ENCODE measurements at places on chromosomes 7 and 10.

DNA sequence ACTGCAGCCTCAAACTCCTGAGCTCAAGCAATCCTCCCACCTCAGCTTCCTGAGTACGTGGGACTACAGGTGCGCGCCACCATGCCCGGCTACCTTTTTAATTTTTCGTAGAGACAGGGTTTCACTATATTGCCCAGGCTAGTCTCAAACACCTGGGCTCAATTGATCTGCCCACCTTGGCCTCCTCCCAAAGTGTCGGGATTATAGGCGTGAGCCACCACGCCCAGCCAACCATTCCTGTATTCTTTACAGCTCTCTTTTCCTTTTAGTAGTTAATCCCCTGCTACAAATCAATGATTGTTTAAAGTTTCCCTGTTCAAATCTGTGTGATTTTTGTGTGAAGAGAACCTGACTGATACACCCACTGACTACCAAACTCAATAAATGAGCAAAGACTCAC lies 75.4 kb upstream of the SVIL start:
- no peak for DNase-seq

- no peak for DNase-seq
These were observed 124.2 kb upstream of the MKLN1 start for GRCh38 chr7:131203291-131203976.

DNA sequence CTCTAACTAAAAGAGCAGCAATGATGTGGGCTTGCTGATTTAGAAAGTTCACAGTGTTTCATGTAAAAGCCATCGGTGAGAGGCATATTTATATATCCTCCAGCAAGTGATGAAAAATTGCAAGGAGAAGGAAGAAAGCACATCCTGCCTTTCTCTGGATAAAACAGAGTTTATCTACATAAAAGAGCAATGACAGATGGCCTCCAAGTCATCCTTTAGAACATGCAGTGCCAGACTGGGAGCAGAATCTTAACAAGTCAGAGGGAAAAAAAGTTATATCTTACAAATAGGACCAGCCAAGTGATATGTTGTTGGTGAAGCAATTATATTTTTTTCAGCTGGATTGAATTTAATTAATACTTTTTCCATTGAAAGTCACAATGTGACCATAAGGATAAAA lies 253.8 kb upstream of the MGMT start:
- DNase-seq, result no peak

DNA sequence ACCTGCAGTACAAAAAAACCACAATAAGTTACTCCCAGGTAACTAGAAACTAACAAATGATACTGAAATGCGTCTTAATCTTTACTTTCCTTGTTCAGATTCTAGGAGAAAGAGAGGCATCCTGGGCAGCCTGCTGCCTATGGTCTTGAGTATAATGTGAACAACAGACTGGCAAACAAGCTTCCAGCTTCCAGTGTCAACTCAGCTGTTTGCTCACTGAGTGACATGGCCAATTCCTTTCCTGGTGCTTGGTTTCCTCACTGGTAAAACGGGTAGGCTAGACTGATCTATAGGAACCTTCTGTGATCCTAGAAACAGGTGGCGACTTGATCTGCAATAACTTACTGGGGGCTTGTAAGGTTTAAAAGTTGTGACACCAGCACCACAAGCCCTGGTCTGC lies 10.1 kb downstream of the POLR3A start:
- no peak for DNase-seq

- no peak for DNase-seq
These were observed 365.3 kb downstream of the PARD3 start for GRCh38 chr10:34449836-34450235.

DNA sequence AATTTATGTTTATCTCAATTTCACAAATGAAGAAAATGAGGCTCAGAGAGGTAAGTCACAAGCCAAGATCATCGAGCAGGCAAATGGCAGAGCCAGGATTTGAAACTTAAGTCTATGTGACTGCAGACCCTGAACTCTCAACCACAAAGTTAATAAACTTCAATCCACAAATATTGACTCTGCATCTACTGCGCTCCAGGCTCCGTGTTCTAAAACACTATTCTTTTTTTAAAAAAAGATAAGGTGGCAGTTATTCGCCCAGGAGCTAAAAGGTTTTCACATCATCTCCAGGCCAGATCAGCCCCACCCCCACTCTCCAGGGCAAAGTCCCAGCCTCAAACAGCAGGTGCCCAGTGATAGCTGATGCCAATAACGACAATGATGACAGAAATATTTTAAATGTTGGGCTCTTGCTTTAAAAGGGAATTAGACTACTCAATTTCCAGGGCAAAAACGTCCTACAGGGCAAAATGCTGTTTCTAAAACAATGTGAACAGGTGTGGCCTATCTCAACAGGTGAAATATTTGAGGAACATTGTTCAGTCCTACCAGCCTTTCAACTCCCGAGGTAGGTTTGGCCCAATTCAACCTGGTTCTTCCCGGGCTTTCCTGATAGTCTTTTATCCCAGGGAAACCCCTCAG lies 85.2 kb downstream of the SORBS1 start:
- no peak for DNase-seq

GRCh38 chr7:46881507-46882127 lies 700.3 kb downstream of the TNS3 start:
- DNase-seq, result no peak

DNA sequence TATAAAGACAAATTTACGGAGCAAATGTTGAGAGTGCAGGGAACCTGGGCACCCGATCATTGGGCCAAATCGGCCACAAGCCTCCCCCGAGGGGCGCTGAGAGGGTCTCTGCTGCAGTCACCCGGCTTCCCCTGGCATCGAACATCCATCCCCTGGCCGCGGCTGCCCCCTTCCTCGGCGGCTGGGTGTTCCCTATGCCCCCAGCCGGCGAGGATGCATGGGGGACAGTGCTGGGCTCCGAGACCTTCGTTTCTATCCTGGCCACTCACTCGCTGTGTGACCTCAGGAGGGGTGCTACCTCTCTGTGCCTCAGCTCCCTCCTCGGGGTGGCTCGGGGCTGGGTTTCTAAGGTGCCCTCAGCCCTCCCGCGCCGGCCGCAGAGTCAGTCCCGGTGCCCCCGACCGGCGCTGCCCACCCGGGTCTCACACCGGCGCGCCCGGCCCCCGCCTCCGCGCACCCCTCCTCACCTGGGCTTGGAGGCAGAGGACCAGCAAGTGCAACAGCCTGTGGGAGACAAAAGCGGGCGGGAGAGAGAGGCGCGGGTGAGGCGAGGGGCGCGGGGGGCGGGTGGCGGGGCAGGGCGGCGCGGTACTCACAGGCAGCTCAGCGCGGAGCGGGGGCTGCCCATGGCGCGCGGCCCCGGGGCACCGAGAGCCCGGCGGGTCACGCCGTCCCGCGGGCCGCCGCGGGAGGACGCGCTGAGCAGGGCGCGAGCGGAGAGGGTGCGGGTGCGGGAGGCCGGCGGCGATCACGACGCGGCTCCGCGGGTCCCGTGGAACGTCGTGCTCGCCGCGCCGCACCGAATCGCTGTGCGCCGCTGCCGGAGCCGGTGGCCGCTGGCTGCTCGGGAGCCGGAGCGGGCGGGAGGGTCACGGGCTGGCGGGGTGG lies at the start of gene FGF8:
Gene FGF8, minus strand, starts transcription at position 842 of the 888 bp plus-strand sequence. Its CDS starts 214 bp downstream, at position 628.
- DNase-seq, result no peak

- no peak for DNase-seq
These were observed 380.2 kb downstream of the EXOC4 start for GRCh38 chr7:133633055-133633454.

DNA sequence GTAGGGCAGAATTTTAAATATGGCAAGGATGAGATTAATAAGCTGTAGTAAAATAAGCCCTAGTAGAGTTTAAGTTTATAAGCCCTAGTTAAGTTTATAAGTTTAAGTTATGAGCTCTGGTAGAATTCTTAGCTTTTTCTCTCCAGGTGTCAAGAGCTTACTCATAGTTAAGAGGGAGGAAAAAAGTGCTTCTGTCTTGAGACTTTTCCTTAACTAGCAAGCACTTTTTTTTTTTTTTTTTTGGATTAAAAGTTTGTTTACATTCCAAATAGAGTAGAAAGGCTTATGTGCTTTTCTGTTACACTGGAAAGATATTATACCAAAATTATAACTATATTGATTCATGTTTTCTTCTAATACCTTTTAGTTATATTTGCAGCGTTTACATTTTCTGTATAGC lies 25.5 kb upstream of the MPP7 start:
- DNase-seq, result no peak

DNA sequence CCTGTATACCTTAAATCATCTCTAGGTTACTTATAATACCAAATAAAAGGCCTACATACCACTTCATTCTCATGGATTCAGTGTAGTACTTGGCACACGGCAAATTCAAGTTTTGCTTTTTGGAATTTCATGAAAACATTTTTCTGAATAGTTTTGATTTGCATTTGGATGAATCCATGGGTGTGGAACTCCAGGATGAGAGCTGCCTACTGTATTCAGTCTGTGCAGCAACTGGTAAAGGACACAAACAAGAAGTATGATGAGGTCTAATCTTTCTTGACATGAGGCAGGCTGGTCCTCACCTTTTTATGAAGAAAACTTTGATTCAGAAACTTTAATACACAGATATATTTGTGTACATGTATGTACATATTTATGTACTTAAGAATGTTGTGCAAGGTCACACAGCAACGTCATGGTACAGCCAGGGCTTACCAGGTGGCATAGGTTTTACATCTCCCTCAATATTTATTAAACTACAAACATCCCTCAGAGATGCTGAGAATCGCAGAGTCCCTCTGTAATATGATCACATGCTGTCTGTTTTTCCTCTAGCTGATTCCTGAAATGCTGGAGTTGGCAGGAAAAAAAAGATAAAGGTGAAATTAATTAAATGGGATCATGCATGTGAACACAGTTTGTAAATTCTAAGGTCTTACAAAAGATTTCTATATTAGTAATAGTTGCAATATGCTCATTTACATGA lies 239.6 kb downstream of the PRKG1 start:
- DNase-seq, result no peak

GRCh38 chr10:72930276-72930675 lies 24.3 kb downstream of the PLA2G12B start:
- DNase-seq, result no peak

DNA sequence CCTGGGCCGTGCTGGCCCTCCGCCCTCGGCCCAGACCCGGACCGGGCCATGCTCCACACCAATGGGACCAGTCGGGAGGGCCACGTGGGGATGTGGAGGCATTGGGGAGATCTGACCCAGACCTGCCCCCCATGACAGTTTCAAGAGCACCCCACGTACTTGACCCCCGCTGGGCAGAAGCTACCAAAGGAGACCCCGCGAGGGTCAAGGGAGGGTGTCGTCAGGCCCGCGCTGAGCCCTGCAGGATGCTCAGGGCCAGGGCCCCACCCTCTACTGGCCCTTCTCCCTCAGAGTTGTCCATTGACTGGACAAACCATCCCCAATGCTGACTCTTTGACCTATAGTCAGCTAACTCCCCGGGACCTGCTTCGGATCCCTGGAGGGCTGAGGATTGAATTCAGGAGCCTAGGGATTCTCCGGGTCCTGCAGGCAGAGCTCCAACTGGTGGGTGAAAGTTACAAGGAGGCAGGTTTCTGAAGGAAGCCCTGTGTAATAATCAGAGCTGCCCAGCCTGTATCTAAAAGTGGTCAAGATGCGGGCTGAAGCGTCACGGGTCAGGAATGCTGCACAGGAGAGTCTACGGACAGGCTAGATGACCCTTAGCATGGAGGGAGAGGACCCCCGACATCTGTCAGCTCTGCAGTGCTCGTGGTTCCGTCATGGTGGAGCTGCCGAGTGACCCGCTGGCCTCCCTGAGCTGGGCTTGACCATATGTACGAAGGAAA lies 498 bp upstream of the CALHM2 start:
- no peak for DNase-seq

DNA sequence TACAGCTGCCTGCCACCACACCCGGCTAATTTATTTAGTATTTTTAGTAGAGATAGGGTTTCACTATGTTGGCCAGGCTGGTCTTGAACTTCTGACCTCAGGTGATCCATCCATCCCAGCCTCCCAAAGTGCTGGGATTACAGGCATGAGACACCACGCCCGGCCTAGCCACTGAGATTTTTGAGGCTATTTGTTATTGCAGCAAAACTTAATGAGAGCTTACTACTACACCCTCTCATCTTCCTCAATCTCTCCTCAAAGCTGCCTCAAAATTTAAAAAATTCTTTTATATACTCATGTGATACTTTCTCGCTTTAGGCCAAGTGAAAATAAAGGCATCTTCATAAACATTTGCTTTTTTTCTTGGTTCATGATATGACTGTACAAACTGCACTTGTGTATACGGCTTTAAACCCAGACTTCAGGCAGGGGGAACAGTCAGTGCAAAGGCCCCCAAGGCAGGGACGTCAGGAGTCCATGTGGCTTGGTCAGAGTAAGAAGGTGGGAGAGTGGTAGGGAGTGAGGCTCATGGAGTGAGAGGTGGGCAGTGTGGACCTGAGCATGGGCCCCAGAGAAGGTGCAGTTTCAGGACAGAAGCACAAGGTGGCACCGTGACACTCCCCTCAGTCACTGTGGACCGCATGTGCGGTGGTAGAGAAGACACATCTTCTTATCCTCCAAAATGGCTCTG lies 55.5 kb downstream of the SYPL1 start:
- peak; percentile 40 for DNase-seq

DNA sequence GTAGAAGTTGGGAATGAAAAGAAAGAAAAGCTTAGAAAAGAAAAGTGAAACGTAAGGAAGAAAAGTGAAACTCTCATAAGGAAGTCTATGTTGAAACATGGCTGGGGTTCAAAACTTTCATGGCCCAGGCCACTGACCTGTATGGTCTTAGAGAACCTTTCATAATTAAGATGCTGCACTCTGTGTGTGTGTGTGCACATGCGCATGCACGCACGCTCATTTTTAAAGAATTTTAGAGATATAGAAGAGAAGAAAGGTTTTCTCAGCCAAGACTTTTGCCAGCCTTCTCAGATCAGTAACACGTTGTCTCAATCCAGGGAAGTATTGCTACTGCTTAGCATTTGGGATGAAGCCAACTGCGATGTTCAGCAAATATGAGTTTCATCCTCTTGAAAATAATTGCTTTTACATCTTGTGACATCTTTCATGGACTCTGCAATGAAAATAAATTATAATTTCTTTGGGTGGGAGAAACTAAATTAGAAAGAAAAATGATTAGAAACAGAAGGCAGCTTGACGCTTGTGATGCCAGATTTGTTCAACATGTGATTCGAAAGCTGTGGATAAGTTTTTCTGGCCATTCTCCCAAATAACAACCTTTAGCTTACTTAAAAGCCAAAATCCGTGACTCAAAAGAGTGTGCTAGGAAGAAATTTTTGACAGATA lies 16.2 kb upstream of the SLC26A4 start:
- no peak for DNase-seq

GRCh38 chr10:62248465-62248864 lies 20.2 kb downstream of the RTKN2 start:
- no peak for DNase-seq

DNA sequence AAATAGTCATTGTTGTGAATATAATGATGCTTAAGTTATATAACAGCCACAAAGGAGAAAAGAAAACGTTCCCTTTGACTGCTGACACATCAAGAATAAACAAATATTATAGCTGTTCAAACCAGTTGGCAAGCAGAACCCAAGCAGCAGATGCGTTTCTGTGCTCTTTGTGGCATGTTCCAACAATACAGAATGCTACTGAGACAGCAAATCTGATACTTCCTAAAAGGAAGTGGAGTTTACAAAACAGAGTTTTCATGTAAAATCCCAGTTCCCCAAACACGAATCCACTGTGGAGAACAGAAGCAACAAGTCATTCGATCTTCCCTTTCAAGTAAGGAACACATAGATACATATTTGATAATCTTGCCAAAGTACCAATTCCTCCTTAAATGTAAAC lies 170.9 kb upstream of the ASAH2 start:
- DNase-seq, result no peak
